HFF-Myc (cell line): ENCODE measurements at places on chromosomes 1 and 21.

DNA sequence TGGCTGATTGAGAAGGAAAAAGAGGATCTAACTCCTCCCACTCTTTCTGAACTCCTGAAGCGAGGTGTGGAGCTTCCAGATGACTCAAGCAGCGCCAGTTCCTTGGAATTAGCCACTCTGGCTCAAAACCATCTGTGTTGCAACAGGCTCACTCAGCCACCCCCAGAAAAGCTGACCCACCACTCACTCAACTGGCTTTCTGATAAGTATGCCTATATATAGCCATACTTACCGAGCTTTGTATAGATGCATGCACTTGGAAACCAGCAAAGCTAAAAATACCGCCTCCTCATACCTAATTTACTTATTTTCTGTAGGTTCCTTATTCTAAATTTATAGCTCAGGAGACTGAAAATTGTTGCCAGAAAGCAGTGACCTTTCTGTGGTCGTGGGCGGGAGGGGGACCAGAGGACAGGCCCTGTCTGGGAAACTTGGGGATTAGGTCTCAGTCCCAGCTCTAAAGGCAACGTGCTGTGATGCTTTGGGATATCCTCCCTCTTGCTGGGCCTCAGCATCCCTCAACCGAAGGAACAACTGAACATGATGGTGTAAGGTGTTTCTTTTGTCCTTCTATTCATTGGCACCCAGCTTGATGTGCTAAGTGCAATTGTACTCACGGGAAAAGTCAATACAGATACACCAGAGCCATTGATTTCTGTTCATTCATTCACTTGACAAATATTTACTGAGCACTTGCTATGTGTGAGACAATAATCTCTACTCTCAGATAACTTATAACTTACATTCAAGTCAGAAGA lies 65.7 kb downstream of the NENF start:
- no peak for DNase-seq

DNA sequence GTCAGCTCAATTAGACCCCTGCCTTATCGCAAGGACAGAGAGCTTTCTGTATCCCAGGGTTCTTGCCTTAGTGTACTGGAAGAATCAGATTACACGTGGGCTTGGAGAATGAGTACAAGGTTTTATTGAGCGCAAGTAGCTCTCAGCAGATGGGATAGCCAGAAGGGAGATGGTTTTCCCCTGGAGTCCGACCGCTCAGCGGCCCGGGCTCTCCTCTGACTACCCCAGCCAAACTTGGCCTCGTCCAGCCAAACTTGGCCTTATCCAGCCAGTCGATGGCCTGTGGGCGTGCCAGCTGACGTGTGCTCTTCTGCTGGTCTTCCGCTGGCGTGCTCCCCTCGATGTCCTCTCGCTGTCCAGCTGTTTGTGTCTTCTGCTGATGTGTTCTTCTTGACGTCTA lies 136.9 kb downstream of the SYT14 start:
- DNase-seq: no peak

DNA sequence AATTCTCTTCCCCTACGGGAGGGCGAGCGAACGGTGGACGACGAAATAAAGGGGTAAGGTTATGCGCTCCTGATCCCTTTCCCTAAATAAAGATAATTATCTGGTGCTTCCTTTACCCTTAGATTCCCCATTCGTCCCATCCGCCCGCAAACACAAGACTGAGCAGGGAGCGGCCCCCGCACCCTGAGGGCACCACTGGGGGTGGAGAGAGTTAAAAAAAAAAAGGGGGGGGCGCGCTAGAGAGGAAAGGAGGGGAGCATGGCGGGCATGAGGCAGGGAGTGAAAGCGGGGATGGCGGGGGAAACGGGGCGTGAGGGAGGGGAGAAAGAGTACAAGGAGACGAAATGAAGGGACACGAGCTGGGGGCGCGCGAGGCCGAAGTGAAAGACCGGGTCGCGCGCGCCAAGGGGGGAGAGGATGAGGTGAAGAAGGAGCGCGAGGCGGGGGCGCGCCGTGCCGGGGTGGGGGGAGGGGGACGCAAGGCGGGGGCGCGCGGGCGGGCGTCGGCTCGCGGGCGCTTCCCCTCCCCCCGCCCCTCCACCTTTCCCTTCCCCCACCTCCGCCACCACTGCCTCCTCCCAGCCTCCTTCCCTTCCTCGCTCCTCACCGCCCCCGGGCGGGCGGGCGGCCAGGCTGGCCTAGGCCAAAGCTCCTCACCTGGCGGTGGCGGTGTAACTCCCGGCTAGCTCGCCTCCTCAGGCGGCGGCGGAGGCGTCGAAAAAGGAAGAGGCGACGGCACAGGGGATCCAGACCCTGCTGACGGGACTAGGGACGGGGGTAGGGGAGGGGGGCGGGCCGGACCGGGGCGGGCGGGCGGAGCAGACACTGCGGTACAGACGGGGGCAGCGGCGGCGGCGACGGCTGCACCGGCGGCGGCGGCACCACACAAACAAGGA lies 448 bp downstream of the GATAD2B start:
- no peak for DNase-seq

DNA sequence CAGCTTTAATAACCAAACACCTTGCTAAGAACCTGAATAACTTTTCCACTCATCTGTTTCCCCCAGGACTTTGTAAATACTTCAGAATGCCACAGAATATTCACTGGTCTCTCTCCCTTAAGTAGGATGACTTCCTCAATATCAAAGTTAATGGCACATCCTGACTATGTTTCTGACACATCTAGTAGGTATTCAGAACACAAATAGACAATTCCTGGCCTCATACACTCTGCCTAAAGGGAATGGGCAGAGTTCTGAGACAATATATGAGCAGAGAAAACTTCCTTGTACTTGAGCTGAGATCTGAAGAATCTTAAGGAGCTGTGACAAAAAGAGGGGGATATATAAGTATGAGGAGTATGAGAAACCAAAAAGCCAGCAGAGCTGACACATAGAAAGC lies 34.8 kb downstream of the ANKRD13C start:
- DNase-seq: no peak

DNA sequence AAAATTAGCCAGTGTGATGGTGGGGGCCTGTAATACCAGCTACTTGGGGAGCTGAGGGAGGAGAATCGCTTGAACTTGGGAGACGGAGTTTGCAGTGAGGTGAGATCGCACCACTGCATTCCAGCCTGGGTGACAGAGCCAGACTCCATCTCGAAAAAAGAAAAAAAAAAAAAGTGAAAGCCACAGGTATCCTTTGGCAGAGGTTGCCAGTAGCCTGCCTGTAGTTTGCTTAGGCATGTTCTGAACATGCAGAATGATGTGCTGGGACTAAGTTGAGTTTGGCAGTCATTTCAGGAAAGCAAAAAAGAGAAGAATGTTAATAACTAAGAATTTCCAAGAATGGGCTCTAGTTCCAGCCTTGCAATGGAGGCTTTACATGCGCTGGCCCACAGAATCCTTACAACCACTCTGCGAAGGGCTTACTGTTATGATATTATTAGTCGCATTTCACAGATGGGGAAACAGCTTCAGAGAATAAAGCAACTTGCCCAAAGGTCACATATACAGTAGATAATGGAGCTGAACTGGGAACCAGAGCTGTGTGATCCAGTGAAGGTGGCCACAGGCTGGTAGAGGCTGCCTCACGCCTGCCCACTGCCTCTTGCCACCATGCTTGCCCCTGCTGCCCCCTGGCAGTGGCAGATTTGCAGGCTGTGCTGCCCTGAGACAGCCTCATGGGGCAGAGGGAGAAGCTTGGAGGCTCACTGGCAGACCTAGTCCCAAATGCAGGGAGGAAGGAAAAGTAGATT lies 66.5 kb upstream of the LYST start:
- DNase-seq: no peak
